ENCODE measurements at places on chromosomes 5 and 9.

DNA sequence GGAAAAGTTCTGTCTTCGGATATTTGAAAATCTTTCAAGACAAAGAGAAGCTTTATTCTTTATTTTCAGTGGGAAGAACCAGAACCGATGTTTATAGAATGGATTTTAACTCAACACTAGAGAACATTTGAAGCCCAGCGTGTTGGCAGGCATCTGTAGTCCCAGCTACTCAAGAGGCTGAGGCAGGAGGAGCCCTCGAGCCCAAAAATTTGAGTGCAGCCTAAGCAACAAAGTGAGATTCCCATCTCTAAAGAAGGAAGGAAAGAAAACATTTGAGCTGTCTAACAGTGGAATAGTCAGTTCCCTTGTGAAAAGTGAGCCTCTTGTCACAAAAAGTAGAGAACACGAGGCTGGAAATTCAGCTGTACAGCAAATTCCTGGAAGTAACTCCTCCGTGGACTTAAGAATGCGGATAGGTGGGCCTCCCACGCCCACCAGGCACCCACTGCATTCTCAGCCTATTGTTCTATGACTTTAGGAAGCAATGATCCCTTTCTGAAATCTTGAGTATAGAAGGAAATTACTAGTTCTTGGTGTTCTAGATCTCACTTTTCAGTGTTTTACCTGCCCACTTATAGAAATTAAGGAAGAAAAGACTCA lies 2.3 kb upstream of the PTPDC1 start:
- DNase-seq: no peak

DNA sequence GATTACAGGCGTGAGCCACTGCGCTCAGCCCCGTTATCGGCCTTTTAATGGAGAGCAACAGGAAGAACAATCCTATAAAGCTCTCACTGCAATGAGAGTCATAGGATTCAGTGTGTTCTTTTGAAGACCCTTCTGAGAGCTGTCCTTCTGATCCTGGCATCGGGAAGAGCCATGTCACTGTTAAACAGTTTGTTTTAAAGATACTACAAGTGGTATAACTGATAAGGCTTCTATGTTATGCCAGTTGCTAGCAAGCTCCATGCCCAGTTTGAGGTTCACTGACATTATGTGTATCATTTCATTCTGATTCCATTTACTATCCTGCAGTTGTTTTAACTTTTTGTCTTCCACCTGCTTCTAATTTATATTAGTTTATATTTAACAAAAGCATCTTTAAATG lies 55.8 kb downstream of the GNAQ start:
- DNase-seq: no peak

GRCh38 chr5:82358457-82358856 lies 80.3 kb upstream of the RPS23 start:
- no peak for DNase-seq

DNA sequence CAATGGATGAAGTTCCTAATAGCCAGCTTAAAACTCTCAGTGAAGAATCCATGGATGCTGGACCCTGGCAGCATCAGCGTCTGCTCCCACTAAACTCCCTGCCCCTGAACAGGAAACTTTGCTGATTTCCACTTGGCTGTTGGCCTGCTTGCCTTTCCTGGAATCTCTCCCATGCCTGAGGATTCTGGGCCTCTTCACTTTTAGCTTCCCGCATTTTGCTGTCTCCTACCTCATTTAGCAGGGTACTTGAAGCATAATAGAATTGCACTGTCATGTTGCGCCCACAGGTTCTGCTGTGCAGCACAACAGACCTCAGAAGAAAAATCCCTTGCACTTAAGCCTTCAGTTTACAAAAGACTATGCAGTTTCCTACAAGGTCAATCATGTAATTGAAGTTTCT lies 127.6 kb downstream of the DROSHA start:
- no peak for DNase-seq

- no peak for DNase-seq
Measured at GRCh38 chr5:136056336-136056735, 27.5 kb downstream of the TGFBI start.

GRCh38 chr9:38089387-38090165 lies 20.5 kb upstream of the SHB start:
- no peak for DNase-seq

GRCh38 chr9:89926167-89926566 lies 321.4 kb downstream of the GADD45G start:
- no peak for DNase-seq

- peak; percentile 26 for DNase-seq
Measured at GRCh38 chr5:123874600-123875201, 362.7 kb downstream of the CSNK1G3 start.

Measured in HepG2 (cell line).